ENCODE measurements at places on chromosomes 2 and 18. TPM values are rescaled to one million over a fixed set of nuclear protein-coding genes. Genes with fewer than 3 reads are reported as not detected.

GRCh38 chr2:174965992-174966744, 39.0 kb downstream of the CHN1 start:
- no peak for DNase-seq

TMBIM1 gene
- 75.1 TPM for total RNA-seq

- no peak for DNase-seq
These were observed 469.4 kb upstream of the SMIM21 start for GRCh38 chr18:75896865-75897264.

DNA sequence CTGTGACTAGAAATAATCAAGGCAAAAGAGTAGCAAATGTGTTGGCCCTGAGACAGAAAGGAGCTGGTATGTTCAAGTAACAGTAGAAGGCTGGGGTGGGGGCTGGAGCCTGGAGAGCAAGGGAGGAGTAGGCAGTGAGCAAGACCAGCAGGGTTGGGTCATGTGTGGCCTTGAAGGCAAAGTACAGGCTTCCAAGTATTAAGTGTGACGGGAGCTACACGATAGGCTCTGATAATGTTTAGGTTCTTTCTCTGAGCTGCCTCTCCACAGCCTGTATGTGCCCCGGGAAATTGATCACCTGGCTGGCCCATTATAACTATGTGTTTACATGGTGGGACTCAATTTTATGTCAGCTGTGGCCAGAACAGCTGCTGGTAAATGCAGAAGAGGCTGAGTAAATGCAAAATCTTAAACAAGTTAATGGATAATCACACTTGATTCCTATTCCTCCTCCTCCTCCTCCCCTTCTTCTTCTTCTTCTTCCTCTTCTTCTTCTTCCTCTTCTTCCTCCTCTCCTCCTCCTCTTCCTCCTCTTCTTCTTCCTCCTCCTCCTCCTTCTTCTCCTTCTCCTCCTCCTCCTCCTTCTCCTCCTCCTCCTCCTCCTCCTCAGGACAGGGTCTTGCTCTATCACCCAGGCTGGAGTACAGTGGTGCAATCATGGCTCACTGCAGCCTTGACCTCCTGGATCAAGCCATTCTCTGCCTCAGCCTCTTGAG, 9.3 kb downstream of the IL1F10 start:
- DNase-seq, result no peak

- DNase-seq, result no peak
These were observed 184.2 kb downstream of the TMEM247 start for GRCh38 chr2:46663614-46664013.

DNA sequence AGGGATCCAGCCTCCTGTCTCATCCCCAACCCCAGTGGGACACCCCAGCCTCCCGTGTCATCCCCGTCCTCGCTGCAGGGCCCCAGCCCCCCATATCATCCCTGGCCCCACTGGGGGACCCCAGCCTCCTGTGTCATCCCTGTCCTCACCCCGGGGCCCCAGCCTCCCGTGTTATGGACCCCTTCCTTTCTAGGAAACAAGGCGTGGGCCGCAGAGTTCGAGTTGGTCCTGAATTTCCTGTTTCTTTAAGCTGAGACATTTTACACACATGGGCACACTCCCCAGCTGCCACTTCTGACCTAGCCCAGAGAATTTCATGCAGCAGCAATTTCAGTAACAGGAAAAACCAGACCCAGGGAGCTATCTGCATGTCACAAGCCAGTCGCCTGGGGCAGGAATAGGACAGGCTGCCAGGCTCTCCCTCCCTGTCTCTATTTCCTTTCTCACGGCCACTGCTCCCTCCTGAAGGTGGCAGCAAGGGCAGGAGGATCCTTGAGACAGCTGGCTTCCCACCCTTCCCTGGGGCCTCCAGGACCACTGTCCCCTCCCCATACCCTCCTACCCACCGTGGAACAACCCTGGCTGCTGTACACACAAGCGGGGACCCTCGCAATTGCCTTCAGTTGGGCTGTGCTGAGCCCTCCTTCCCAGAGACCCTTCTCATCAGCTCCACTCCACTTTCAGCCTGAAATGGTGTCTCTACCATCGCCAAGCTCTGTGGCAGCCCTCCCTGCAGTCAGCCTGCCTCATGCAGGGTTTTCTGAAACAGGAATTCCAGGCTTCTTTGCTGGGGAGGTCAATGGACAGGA, 141.9 kb upstream of the ID2 start:
- no peak for DNase-seq

DNA sequence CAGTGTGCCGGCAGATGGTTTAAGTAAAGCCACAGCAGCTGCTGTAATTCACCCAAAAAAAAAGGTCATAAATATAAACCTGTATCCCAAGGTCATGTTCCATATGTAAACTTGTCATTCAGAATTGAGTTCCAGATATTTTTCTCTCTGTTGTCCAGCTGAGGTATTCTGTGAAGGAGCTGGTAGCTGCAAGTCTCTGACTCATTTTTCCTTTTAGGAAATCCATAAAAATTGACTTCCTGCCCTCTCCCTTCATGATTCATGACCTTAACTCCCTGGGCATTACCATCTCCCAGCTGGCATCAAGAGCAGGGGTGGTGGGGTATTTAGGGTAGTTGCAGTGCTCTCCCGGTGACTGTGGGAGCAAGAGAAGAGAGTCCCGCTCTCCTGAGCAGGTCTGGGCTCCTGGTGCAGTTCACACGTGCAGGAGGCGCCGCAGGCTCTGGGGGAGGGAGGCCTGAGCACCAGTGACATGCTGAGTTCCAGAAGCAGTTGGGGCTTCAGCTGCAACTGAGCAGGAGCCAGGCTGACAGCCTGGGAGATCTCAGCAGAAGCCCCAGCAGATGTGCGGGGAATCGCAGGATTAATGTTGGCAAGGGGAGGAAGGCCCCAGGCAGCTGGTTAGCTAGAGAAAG, 192.6 kb downstream of the MGAT5 start:
- DNase-seq, result no peak

HOXD4 gene
- not detected for total RNA-seq

DNA sequence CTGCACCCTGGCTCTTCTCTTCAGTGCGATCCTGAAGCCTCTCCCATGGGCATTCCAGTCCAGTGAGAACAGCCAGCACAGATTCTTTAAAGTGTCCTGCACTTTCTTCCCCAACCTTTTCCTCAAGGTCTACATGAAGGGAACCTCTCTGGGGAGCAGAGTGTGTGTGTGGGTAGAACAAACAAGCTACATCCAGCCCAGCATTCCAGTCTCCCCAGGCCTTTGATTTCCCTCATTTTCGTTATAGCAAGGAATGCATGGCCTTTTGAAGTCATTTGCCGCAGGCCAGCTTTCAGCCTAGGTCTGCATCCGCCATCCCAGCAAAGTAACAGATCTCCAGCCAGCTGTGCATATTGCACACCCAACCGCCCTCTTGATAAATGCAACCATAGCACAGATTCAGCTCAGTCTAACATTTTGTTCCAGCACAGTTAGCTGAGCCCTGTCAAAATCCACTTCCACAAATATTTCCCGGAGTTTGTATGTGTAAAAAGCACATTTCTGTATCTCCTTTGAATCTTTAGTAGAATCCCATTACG, 44.6 kb downstream of the CD8B2 start:
- no peak for DNase-seq

DNA sequence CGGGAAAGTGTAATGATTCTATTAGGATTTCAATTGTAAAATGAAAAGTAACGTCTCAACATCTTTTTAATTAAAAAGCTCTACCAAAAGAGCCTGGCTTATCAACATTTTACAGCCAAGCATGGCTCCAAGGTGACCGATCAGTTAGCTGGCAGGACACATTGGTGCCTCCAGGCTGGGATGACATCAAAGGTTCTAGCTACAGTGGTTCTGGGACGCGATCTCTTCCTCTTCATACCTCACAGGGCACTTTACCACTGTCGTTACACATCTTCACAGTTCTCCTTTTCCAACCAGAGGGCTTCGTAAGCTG, 693 bp downstream of the ORC2 start:
- DNase-seq, result no peak

All from activated T-cell treated with anti-CD3 and anti-CD28 coated beads, Interleukin-2, amount 50 U/mL, for 72 hours (primary cell).